NCI-H1694 treated with DMSO at 0.1 percent for 48 hours (cell line): ENCODE measurements at places on chromosomes 5 and 9.

DNA sequence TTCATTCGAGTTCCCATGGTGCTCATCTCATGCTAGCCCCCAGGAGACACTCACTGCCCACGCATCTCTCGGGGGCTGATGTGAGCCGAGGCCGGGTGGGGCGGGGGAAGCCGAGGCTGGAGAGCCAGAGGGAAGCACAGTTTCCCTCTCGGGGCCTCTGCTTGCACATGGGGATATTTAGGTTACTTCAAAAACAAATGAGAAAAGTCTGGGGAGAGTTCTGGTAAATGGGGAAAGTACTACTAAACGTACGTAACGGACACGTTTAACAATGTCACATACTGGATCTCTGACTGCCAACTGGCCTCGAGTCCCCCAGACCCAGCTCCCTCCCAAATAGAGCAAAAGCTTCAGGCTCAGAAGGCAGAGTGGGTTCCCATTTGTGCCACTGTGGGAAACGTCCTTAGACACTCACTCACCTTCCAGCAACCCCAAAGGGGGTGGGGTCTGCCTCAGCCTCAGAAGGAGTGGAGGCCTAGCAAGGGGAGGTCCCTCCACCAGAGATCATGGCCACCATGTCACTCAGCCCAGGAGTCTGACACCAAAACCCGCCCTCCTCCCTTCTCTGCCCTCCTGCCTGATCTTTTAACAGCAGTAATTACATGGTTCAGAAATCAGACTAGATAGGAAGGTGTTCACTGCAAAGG is 33.8 kb upstream of the NTNG2 start:
- no peak for DNase-seq

GRCh38 chr5:88883836-88884607 is 1.0 kb upstream of the MEF2C start:
- DNase-seq = no peak

DNA sequence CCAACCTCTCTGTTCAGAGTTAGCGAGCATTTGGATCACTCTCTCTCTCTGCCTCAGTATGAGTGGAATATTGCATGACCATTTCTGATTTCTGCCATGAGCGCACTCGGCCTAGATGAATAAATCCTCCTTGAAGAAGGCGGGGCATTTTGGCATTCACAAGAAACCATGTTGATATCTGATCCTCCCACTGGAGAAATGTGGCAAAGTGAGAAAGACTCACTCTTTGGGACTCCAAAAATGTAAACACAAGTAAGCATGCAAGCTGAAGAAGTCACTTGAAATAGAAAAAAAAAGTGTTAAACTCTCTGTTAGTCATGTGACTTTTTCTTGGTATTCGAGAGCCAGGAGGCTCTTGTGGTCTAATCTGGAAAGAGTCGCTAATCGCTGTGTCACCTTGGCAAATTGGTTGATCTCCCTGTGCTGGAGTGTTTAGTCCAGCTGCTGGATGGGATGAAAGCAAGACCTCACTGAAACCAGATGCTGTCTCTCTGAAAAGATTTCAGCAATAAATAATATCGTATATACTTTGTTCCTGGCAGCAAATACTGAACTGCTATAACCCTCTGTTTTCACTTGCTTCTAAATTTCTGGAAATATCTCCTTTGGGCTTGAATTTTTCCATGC is 95.5 kb downstream of the GHR start:
- DNase-seq = no peak

- DNase-seq = no peak
Observed at GRCh38 chr9:21465859-21466518, 16.1 kb downstream of the IFNE start.

DNA sequence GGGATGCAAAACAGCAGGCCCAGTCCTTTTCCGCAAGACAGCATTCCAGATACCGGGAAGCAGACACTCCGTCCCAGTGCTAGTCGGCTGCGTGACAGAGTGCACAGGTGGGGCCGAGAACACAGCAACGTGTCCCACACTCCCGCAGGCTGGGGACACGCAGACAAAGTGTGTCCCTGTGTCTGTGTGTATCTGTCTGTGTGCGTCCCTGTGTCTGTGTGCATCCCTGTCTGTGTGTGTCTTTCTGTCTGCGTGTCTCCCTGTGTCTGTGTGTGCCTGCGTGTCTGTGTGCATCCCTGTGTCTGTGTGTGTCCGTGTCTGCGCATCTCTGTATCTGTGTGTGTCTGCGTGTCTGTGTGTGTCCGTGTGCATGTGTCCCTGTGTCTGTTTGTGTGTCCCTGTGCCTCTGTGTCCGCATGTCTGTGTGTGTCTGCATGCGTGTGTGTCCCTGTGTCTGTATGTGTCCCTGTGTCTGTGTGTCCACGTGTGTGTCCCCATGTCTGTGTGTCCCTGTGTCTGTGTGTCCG is 137.0 kb downstream of the MRPL36 start:
- no peak for DNase-seq

DNA sequence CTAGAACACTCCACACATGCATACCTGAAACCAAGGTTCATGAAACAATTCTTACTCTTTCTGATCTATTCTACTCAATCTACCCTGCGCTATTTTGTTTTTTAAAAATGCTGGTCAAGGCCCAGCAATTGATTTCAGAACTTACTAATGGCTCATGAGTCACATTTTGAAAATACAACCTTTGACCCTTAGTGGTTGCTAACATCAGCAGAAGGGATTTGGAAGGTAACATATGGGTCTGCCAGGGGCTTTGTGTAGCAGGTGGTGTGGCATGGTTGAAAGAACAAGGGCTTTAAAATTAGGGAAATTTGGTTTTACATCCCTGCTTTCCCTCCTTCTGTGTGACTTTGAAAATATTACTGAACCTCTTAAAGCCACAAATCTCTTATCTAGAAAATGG is 101.4 kb downstream of the ATG10 start:
- DNase-seq = peak; percentile 84
